Cerebellar nuclear complex (tissue), 1 donor: ENCODE measurements at places on chromosomes 6 and 20.

DNA sequence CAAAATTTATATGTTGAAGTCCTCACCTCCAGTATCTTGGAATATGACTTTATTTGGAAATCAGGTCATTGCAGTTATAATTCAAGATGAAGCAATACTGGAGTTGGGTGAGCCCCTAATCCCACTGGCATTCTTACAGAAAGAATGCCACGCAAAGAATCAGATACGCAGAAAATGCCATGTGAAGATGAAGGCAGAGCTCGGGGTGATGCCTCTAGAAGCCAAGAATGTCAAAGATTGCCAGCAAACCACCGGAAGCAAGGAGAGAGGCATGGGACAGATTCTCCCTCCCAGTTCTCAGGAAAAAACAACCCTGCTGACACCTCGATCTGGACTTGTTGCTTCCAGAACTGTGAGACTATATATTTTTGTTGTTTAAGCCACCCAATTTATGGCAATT lies 273.4 kb upstream of the CITED2 start:
- no peak for DNase-seq

- DNase-seq, result no peak
These were observed 27.6 kb downstream of the DCDC2 start for GRCh38 chr6:24330137-24330732.

DNA sequence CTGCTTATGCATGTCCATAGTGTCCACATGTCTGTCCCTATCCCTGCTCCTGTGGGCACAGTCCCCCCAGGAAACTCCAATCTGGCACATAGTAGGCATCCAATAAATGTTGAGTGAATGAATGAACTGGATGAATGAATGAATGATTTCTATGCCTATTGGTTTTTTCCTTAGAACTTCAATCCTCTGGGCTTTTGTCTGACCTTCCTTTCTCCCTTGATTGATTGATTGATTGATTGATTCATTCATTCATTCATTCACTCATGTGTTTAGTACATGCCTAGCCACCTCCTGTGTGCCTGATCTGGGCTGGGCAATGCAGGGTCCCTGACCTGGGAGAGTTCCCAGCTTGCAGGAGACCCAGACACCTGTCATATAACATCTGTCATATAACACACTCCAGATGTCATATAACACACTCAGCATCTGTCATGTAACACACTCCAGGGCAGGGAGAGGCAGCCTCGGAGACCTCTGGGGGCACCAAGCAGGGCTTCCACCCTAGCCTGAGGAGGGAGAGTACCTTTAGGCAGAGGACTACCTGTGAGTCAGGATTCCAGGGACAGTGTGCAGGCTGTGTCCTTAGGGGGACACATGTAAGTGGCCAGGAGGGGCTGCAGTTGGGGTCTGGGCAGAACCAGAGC lies 17.9 kb downstream of the VSTM2L start:
- DNase-seq, result no peak

DNA sequence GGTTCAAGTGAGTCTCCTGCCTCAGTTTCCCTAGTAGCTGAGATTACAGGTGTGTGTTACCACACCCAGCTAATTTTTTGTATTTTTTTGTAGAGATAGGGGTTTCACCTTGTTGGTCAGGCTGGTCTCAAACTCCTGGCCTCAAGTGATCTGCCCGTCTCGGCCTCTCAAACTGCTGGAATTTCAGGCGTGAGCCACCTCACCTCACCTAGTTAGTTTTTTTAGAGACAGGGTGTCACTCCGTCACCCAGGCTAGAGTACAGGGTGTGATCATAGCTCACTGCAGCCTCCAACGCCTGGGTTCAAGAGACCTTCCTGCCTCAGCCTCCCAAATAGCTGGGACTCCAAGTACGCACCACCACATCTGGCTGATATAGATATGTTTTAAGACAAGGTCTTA lies 22.9 kb downstream of the SYTL3 start:
- DNase-seq, result no peak

- DNase-seq, result no peak
These were observed 22.4 kb downstream of the JAG1 start for GRCh38 chr20:10651227-10651990.

GRCh38 chr6:167565388-167565787 lies 240.5 kb downstream of the TTLL2 start:
- no peak for DNase-seq

GRCh38 chr20:20465252-20465651 lies 97.3 kb downstream of the INSM1 start:
- DNase-seq, result no peak

- DNase-seq, result no peak
These were observed 152.9 kb downstream of the RNASET2 start for GRCh38 chr6:166803471-166803870.

- no peak for DNase-seq
These were observed 651 bp upstream of the TAPBP start for GRCh38 chr6:33314515-33314942.

- DNase-seq, result no peak
These were observed 49.7 kb downstream of the RBM38 start for GRCh38 chr20:57440678-57441509.

DNA sequence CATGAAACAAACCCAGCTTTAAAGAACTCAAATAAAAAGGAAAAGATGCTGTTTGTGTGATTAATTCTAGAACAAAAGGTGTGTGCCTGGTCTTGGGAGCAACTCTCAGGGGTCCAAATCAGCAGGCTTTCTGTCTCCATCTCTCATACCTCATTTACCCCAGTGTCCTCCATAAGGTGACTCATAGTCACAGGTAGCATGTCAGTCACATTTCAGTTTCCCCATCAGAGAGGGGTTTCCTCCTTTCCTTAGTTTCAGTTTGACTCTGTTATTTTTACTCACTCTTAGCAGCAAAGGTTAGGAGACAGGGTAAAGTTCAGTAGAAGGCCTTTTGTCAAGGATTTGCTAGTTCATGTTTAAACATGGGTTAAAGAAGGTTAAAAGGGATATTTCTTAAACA lies 46.2 kb downstream of the OGFRL1 start:
- DNase-seq, result no peak

DNA sequence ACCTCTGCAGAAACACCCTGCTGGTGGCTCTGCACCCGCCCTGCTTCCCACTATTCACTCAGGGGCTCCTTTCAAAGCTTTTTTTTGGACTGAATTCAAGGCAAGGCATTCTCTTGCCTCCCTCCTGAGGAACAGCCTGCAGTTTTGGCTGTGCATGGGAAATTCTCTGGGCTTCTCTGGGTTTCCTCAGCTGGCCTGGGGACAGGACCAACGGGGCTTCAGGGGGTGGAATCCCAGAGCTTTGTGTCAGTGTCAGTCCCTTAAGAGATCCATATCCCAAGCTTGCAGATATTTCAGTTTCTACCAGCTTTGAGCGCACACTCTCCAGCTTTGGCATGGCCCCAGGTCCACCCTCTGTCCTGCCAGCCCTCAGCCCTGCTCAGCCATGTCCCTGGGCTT lies 2.0 kb downstream of the SCRT2 start:
- no peak for DNase-seq

GRCh38 chr6:27334141-27334540 lies 22.1 kb upstream of the POM121L2 start:
- DNase-seq, result no peak

DNA sequence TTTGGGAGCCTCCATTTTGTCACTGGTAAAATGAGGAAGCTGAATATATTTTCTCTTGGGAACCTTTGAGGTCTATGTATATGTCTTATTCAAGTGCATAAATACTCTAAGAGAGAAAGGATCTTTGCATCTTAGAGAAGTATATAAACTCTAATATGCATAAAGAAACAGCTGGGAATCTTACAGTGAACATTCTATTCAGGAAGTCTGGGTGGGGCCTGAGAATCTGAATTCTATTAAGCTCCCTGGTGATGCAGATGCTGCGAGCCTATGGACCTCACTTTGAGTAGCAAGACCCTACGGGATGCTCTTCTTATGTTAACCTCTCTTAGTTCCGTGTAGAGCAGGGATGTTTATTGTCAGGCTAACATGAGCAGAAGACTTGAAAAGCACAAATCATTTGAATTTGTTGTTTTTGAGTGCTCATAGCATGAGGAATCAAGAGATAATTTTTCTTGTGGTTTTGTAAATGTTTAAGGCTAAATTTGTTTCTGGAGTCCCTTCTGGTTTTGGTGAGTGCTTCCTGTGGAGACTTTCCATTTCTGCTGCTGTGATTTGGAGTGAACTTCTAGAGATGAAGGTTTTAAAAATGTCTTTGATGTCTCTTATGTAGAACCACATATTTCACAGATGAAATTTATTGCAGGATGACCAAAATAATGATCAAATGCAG lies 281.2 kb upstream of the JAG1 start:
- no peak for DNase-seq

DNA sequence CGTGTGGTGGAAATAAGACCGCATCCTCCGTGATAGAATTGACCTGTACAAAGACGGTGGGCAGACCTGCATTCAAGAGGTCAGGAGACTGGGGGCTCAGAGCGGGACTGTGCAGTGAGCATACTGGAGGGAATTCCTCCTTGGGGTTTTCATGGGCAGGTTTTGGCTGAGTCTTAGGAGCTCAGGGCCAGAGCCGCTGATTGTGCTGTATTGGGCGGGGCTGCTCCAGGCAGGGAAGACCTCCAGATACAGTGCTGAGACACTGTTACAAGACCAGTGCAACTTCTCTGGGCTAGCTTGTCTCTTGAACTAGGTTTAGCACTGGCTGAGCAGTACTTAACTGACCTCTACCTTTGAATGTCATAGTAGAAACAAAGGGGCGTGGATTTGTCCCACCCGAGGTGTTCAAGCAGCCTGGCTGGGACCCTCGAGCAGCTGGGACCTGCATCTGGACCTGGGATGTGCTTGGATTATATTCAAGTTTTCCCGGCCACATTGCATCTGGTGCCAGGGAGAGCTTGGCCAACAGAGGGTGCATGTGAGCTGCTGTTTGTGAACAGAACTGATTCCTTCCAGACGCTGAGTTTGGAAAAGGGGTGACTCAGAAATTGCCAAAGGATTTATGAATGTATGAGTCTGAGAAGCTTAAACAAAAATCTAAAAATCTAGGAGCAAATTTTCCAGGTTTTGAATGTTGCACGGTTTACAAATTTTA lies 33.4 kb upstream of the SLC22A1 start:
- no peak for DNase-seq
